ENCODE measurements at places on chromosomes 4 and X.

GRCh38 chrX:35149517-35149916, 206.9 kb downstream of the FAM47B start:
- no peak for DNase-seq

GRCh38 chr4:15690020-15690809, 8.6 kb downstream of the FAM200B start:
- no peak for DNase-seq

GRCh38 chr4:46081674-46082073, 42.2 kb downstream of the GABRG1 start:
- DNase-seq: no peak

GRCh38 chr4:160562661-160563060, 1459.8 kb downstream of the RAPGEF2 start:
- no peak for DNase-seq

DNA sequence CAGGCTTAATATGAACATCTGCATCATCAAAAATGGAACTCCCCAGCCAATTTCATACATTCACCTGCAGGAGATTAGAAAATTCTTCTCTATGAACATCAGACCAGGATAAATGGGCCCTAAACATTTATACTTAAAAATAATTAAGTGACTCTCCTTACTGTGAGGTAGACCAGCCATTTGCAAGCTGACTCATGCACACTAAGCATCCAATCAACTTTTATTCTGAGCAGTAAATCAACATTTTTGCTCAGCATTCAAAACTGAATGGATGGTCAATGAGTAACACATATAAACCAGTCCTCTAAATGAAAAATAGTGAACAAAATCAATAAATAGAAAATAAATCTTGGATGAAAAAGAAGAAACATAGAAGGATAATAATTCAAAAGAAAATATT, 19.9 kb upstream of the PCDH10 start:
- DNase-seq: no peak

DNA sequence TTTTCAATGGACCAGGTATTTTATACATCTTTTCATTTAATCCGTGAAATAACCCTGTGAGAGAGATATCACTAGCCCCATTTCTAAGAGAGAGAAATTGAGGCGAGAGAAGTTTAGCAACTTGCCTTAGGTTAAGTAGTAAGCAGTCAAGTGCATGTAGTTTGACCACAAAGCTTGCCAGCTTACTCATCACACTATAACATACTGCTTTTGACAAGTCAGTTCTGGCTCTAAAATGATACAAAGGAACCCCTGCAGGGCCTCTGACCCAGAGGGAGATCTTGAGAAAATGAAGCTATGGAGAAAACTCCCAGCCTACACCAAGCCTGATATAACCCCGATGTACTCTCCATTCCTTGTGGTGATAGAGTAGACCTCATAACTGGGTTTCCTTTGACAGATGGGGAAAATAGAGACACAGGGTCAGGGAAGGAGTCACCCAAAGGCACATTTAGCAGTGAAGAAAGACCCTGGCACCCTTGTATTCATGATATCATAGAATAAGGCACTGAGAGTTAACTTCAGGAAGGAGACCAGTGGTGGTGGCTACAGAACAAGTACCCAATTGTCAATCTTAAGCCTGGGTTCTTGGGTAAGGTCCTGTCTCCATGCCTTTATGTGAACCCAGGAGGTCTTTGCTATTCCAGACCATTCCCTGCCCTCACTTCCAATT, 60.2 kb upstream of the MSN start:
- no peak for DNase-seq

DNA sequence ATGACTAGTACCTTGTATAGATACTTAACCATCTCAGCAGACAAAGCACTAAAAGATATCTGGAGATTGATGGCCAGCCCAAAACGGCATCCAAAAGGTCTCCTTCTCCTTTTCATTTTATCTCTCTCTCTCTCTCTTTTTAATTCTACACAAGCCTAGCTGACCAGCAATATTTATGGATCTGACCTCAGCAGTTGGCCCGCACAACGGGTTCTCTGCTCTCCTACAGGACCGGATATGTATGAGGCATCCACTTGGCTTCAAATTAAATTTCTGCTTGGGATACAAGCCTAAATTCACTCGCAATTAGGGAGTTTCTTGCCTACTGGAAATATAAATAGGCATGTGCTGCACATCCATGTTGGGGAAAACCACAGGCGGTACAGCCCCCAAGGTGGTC, 22.5 kb upstream of the CT55 start:
- no peak for DNase-seq

GRCh38 chrX:115909017-115909416, 261.5 kb upstream of the AGTR2 start:
- no peak for DNase-seq

GRCh38 chrX:71107762-71108360, 1.3 kb upstream of the CXorf65 start:
- DNase-seq: no peak

Data from stimulated activated CD8-positive, alpha-beta memory T cell treated with anti-CD3 and anti-CD28 coated beads, Interleukin-2, amount 100 ng/mL, for 48 hours (primary cell).